ENCODE measurements at places on chromosomes 13 and 19.

DNA sequence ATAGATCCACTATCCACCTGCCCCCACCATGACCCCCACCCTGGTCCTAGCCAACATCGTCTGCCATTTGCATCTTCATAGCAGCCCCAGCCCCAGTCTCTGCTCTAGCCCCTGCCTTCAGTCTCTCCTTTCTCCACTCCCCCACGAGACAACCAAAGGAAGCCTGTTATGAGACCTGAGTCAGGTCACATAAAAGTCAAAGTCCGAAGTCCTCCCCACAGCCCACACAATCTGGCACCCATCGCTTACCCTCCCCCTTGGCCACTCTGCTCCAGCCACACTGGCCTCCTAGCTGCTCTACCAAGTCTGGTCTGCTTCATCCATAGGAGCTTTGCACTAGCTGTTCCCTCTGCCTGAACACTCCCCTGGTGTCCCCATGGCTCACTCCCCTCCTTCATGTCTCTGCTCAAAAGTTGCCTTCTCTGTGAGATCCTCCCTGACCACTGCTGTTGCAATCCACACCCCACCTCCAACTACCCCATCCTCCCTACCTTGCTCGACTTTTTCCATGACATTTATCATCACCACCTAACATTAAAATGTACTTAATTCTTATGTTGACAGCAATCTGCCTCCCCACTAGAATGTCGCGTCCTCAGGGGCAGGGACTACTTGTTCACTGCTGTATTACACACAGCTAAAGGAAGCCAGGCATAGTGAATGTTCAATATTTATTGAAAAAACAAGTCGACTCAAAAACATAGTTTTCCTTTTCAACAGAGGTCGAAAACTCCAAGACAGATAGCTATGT lies 1.2 kb upstream of the PLEKHG2 start:
- DNase-seq, result no peak

DNA sequence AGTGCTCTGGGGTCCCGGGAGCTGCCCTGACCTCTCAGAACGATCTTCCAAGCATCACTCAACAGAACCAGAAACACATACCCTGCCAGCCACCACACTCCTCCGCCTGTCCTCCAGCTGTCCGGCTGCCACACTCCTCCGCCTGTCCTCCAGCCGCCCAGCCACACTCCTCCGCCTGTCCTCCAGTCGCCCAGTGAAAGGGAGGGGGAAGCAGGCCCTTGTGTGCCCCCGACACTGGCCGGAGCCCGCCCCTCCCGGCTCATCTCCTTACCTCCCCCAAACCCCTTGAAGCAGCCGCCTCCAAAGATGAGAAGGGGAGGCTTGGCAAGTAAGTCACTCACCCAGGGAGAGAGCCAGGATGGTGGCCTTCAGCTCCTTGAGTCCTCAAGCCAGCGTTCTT lies 40.2 kb downstream of the STK24 start:
- DNase-seq, result no peak

DNA sequence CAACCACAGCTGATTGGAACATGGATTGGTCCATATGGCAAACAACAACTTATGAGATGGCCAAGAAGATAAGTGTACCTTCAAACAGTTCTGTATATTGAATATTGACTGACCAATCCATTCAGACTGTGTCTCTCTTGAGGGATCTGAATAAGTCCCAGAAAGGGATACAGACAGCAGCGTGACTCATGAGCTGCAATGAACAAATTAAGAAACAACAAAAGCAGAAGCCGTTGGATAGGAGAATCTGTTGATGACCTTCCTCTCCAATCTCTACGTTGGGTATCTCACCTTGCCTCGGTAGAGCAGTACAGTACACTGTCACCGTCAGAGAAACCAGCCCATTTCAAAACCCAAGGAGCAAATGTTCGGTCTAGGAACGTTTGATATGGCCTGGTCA lies 21.3 kb downstream of the MBD3L2B start:
- no peak for DNase-seq

DNA sequence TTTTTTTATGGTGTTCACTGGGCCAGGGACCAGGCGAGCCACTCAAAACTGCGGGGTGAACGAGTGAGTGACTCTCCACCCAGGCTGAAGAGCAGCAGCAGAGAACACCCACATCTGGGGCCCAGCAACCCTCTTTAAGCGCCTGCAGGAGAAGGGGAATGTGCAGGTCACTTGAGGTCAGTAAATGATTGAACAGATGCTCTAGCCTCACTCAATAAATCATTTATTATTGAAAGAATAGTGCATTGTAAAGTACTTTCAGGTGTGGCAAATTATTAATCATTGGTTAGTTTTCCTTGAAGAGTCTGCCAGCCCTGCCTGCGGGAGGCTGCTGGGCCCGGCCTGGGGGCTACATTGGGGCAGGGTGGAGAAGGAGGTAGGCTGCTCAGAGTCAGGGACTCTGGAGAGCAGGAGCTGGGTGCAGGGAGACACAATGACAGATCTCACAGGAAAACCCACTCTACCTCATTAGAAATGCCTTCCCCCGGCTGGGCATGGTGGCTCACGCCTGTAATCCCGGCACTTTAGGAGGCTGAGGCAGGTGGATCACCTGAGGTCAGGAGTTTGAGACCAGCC lies 42.5 kb downstream of the ABCC4 start:
- no peak for DNase-seq

Data from T-helper 1 cell (primary cell).